Activated CD8-positive, alpha-beta memory T cell treated with anti-CD3 and anti-CD28 coated beads, Interleukin-2, amount 10 ng/mL, durations not matched to agents 7 days and 5 days (primary cell): ENCODE measurements at places on chromosomes 1 and 21. TPM values are rescaled to one million over a fixed set of nuclear protein-coding genes. Genes with fewer than 3 reads are reported as not detected.

Gene KCNN3
- not detected for total RNA-seq

Gene LDLRAD1
- total RNA-seq, result not detected

Gene HHIPL2
- 0.12 TPM for total RNA-seq

Gene C1QC
- not detected for total RNA-seq

Gene GLIS1
- not detected for total RNA-seq

Gene C4BPA
- total RNA-seq, result not detected

Gene MGST3
- total RNA-seq, result 58.4 TPM

Gene KCNK2
- not detected for total RNA-seq

Gene KIRREL1
- total RNA-seq, result not detected

Gene FDPS
- 406 TPM for total RNA-seq

Gene MAD2L2
- 94.8 TPM for total RNA-seq

DNA sequence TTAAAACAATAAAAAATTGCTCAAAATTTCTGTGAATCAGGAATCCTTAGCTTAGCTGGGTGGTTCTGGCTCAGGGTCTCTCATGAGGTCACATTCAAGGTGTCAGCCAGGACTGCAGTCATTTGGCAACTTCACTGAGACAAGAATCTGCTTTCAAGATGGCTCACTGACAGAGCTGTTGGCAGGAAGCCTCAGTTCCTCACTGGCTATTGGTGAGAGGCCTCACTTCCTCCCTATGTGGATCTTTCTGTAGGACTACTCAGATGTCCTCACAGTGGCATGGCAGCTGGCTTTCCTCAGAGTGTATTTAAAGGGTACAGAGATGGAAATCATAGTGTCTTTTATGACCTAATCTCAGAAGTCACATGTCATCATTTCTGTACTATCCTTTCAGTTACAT is 785.7 kb downstream of the ADGRL2 start:
- no peaks in the 10 kb centered on the region for H3K27me3 ChIP-seq
- H3K36me3 ChIP-seq, result no peaks in the 10 kb centered on the region
- no peak overlapping the region for H3K4me3 ChIP-seq
- DNase-seq, result no peak
- H3K4me1 ChIP-seq, result no peaks in the 10 kb centered on the region

DNA sequence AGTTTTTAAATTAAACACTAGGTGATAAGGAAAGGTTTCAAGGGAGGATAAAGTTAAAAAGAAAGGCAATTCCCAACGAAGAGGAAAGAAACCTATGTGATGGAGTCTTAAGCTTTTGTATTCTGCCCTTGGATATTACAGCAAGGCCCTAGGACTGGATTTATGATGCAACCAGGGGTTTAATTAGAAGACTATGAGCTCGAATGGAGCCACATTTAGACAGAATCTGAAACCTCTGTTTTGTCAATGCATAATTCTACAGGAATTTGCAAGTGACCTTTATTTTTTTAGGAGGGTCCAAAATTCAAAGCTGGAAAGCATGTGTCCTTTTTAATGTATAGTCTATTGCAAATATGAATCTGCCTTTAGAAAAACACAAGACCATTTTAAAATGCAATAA is 37.9 kb downstream of the TGFB2 start:
- DNase-seq, result no peak
- no peaks in the 10 kb centered on the region for H3K4me1 ChIP-seq
- H3K27me3 ChIP-seq, result peaks cover 63% of the 10 kb centered on the region
- H3K4me3 ChIP-seq, result no peak overlapping the region

GRCh38 chr1:2194319-2194897 is at the start of gene FAAP20:
TSS of gene FAAP20 (minus strand) at chr1:2194772. CDS start at chr1:2194749, 23 bp downstream.
- H3K4me3 ChIP-seq, result peak within 1 kb of the TSS; percentile 73
- DNase-seq, result no peak
- peaks cover 1% of the 10 kb centered on the region for H3K36me3 ChIP-seq
- peak within 1 kb of the TSS; percentile 89 for H3K27ac ChIP-seq
- H3K27me3 ChIP-seq, result no peaks in the 10 kb centered on the region
- H3K4me1 ChIP-seq, result peaks cover 29% of the 10 kb centered on the region

DNA sequence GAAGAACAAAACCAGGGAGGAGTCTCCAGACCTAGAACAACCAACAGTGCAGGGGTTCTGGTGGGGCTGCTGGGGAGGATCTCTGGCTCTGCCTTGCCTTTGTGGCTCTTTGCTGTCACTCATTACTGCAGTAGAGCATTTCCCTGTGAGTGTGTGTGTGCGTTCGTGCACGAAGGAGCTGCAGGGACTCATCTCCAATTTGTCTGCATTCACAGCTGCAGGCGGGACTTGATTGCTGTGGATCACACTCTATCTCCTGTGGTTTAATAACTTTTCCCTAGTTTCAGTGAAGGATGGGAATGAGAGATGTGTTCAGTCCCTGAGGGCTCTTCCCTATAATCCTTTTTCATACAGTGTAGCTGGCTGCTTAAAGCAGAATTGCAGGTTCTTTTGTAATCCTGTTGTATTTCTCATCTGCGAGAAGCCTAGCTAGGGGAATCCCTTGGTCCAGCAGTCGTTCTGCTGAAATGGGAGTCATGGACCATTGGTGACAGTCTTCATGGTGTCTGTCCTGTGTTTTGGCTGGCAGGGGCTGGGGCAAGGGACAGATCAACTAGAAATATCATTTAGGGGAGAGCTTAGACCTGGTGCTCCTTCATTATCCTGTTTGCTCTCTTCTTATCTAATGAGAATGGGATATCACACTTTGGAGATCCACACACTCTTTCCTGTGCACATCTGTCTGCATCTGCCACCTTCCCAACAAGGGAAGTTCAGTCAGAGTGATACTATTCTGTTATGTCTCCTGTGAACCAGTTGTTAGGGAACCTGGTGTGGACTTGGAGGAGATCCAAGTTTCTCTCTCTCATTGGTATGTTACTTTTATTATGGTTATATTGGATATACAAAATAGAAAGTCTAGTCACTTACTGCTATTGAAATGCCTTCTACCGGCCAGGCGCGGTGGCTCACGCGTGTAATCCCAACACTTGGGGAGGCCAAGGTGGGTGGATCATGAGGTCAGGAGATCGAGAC is 3.0 kb downstream of the PCP4L1 start:
- peaks cover 60% of the 10 kb centered on the region for H3K27me3 ChIP-seq
- no peak overlapping the region for H3K27ac ChIP-seq
- H3K36me3 ChIP-seq, result peaks cover 8% of the 10 kb centered on the region
- no peak overlapping the region for H3K4me3 ChIP-seq
- no peak for DNase-seq

DNA sequence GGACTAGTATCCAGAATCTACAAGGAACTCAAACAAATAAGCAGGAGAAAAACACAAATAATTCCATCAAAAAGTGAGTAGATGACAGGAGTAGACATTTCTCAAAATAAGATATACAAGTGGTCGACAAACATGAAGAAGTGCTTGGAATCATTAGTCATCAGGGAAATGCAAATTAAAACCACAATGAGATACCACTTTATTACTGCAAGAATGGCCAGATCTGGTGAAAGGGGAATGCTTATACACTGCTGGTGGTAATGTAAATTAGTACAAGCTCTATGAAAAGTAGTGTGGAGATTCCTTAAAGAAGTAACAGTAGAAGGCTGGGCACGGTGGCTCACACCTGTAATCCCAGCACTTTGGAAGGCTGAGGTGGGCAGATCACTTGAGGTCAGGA is 73.8 kb downstream of the POU2F1 start:
- no peak overlapping the region for H3K27ac ChIP-seq
- H3K36me3 ChIP-seq, result peaks cover 6% of the 10 kb centered on the region
- no peak for DNase-seq
- no peak overlapping the region for H3K4me3 ChIP-seq
- peaks cover 12% of the 10 kb centered on the region for H3K4me1 ChIP-seq

GRCh38 chr1:215285013-215285800 is 202.7 kb downstream of the KCNK2 start:
- no peaks in the 10 kb centered on the region for H3K36me3 ChIP-seq
- H3K27ac ChIP-seq, result no peak overlapping the region
- DNase-seq, result no peak
- H3K27me3 ChIP-seq, result no peaks in the 10 kb centered on the region
- no peaks in the 10 kb centered on the region for H3K4me1 ChIP-seq

DNA sequence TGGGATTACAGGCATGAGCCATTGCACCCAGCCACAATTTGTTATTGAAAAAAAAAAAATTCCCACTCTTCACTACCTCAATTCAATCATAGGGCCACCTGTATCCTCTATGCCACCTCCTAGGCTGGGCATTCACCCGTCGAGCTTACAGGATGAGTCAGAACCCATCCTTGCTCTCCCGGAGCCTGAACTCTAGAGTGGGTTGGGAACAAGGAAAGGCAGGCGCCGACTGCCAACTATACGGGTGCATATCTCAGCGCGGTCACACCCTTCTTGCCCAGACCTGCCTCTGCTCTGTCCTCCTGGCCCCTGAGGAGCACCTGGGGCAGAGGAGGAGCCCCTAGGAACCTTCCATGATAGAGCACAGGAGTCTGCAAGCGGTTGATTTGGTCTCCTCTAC is 21.4 kb upstream of the LBR start:
- H3K4me1 ChIP-seq, result peaks cover 56% of the 10 kb centered on the region
- no peak for DNase-seq
- H3K27ac ChIP-seq, result no peak overlapping the region
- H3K36me3 ChIP-seq, result peaks cover 4% of the 10 kb centered on the region
- H3K4me3 ChIP-seq, result no peak overlapping the region

DNA sequence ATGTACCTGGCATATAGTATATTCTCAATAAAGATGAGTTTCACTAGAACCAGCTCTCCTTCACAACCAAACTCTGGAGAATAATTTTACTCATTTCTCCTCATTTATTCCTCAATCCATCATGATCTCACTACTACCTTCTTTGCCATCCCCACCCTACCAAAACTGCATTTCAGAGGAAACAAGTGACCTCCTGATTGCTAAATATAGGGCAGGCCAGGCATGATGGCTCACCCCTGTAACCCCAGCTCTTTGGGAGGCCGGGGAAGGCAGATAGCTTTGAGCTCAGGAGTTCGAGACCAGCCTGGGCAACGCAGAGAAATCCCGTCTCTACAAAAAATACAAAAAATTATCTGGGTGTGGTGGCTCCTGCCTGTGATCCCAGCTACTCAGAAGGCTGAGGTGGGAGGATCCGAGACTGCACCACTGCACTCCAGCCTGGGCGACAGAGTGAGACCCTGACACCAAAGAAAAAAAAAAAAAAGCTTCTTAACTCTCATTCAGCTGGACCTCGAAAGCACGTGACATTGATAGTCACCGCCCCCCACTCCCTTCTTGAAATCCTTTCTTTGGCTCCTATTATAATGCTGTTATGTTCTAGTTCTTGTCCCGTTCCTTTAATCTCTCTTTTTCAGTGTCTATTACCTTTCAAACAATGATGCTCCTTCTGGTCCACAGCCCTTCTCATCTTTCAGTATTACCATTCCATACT is 2.1 kb downstream of the TESK2 start:
- peaks cover 4% of the 10 kb centered on the region for H3K36me3 ChIP-seq
- no peak overlapping the region for H3K27ac ChIP-seq
- no peak for DNase-seq
- H3K4me3 ChIP-seq, result peak overlapping the region; percentile 40

GRCh38 chr1:200975458-200975857 is 48.1 kb downstream of the KIF21B start:
- H3K4me1 ChIP-seq, result no peaks in the 10 kb centered on the region
- no peak overlapping the region for H3K4me3 ChIP-seq
- no peak overlapping the region for H3K27ac ChIP-seq
- no peaks in the 10 kb centered on the region for H3K27me3 ChIP-seq
- H3K36me3 ChIP-seq, result peaks cover 41% of the 10 kb centered on the region
- DNase-seq, result no peak

GRCh38 chr1:94971491-94971924 is 44.6 kb upstream of the CNN3 start:
- no peaks in the 10 kb centered on the region for H3K27me3 ChIP-seq
- H3K4me3 ChIP-seq, result no peak overlapping the region
- H3K4me1 ChIP-seq, result no peaks in the 10 kb centered on the region
- no peak for DNase-seq

DNA sequence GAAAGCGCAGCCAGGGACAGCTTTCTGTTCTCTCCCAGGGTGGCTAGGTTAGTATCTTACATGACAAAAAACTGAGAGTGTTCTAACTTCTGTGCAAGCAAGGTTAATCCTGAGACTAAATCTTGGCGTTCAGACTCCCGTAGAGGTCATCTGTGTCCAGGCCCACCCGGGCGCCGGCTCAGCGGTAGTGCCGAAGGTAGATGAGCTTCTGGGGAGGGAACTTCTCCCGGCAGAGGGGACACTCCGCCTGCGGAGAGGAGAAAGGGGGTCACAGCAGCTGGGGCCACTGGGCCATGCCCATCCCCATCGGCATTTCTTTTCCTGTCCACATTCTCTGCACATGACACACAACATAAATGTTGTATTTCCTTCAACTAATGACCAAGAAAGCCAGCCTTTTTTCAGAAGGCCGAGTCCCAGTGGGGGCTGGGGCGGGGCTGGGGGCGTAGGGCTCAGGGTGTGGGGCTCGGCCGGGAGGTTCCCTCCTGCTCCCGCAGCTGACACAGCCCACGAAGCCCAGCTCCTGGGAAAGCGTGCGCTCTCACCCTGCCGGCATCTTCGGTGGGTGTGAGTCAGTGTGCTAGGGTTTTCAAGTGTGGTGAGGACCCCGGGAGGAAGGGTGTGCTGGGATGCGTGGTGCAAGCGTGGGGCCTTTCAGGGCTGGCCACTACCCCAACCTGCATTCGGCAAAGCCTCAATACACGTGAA is 6.6 kb downstream of the PEX10 start:
- peaks cover 2% of the 10 kb centered on the region for H3K4me1 ChIP-seq
- H3K27ac ChIP-seq, result peak overlapping the region; percentile 3
- no peaks in the 10 kb centered on the region for H3K27me3 ChIP-seq
- H3K36me3 ChIP-seq, result peaks cover 25% of the 10 kb centered on the region

DNA sequence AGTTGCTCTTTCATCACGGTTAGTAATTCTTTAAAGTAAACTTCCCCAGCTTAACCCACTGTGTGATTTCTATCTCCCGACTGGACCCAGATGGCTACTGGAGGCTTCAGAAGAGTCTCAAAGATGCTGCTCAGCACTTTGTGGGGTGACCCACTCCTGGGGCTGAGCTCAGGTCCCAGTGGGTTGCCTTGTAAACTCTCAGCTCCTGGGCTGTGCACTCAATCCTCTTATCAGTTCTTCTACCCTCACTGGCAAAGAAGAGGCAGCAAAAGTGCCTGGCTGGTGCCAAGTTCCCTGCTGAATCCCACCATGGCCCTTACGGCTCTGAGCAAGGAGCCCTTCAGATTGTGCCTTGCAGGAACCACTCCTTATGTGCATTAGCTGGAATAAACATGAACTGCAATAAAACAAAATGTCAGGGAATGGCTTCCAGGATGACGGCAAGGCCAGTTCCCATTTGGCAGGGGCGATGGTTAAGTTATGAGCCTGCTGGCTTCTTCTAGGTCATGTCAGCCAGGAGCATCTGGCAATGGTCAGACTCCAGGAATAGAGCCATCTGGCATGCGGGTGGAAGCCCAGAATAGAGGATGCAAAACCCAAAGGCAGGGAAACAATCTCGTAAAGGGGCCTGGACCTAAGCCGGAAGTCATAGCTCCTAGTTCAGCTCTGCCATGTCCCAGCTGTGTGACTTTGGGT is 6.8 kb downstream of the MYOC start:
- H3K4me3 ChIP-seq, result no peak overlapping the region
- no peak overlapping the region for H3K27ac ChIP-seq
- H3K4me1 ChIP-seq, result peaks cover 10% of the 10 kb centered on the region
- no peak for DNase-seq

DNA sequence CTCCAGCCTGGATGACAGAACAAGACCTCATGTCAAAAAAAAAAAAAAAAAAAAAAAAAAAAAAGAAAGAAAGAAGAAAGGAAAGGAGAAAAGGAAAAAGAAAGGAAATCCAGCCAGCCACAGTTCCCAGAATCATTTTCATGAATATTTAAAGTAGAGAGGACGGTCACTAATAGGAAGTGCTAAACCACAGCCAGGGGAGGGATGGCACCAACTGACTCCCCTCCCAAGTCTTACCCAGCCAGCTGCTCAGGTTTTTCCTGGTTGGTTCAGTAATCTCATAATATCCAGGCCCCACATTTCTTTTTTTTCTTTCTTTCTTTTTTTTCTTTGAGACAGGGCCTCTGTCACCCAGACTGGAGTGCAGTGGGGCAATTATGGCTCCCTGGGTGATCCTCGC is 63.9 kb upstream of the AK4 start:
- H3K27ac ChIP-seq, result no peak overlapping the region
- no peak for DNase-seq
- H3K27me3 ChIP-seq, result peaks cover 14% of the 10 kb centered on the region
- no peaks in the 10 kb centered on the region for H3K4me1 ChIP-seq
